Activated naive CD4-positive, alpha-beta T cell (primary cell): ENCODE measurements at places on chromosomes 7 and 10.

DNA sequence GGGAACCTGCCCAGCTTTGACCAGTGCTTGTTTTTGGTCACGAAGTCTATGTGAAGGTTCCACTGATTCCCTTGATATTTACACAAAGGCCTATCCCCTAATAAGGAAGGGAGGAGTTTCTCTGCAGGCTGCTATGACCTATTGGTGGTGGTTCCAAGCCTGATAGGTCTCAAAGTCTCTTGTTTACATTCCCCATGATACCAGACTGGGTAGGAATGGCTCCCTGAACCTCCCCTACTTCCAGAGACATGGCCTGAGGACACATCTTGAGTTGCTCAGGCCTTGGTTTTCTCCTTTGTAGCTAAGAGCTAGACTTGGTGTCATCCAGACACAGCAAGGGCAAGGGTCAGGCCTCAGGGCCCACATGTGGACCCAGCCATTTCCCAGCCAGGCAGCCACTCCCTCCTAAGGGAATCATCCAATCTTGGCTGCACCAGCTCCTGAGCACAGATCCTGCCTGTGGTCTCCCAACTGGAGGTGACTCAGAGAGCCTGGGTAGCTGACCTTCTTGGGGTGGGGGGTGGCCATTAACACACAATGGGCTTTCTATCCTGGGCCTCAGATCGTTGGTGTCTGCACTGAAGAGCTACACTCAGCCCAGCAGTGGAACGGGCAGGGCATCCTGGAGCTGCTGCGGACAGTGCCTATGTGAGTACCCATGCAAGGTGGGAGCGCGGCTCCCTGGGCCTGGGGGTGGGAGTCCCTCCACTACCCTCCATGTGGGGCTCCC, 51.0 kb upstream of the TRIM8 start:
- DNase-seq: no peak

DNA sequence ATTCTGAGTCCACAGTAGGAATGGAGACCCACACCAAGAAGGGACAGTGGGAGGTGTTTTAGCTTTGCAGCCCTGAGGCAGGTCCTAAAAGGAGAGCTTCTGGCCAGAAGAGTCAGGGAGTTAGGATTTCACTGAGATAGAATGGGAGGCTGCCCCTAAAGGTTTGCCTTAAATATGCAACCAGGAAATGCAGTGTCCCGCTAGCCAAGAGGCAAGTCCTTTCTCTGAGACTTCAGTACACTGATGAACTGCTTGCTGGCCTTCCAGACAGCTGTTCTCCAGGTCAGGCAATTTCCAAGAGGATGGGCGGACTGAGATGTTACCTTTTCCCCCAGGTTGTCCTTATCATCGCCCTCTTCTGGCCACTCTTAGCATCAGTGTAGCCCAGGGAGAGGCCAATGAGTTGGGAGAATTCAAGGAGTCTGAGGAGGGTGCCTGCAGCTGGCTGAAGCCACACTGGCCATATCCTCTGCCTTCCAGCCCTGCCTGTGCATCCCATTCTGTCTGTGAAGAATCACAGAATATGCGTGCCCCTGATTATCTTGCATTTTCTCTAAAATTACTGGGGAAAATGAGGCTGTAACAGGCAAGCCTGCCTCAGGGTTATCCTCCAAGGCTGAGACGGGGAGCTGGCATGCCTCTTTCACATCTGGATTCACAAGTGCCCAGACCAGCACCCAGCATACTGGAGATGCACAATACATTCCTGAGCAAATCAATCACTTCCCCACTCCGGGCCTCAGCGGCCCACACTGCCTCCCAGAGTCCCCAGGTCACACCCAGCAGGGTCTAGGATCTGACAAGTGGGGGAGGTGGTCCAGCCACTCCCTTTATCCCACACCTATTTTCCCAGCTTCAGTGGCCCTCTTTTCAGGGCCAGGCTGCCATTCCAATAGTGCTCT, 2.4 kb downstream of the TLL2 start:
- no peak for DNase-seq

DNA sequence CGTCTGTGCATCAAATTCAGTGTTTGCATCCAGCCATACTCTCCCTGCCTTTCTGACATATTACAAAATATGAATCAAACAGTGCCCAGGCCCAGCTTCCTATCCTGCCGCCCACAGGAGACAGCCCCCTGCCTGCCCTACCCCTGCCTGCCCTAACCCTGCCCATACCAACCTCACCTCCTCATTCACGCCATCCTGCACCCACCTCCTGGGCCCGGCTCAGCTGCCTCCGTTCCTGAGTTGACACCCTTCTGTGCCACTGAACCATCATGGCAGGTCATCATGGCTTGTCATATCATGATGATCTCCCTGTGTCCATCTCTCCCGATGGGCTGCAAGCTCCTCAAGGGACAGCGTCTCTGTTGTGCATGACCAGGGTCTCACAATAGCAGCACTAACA, 72.3 kb downstream of the TNS3 start:
- DNase-seq: no peak

DNA sequence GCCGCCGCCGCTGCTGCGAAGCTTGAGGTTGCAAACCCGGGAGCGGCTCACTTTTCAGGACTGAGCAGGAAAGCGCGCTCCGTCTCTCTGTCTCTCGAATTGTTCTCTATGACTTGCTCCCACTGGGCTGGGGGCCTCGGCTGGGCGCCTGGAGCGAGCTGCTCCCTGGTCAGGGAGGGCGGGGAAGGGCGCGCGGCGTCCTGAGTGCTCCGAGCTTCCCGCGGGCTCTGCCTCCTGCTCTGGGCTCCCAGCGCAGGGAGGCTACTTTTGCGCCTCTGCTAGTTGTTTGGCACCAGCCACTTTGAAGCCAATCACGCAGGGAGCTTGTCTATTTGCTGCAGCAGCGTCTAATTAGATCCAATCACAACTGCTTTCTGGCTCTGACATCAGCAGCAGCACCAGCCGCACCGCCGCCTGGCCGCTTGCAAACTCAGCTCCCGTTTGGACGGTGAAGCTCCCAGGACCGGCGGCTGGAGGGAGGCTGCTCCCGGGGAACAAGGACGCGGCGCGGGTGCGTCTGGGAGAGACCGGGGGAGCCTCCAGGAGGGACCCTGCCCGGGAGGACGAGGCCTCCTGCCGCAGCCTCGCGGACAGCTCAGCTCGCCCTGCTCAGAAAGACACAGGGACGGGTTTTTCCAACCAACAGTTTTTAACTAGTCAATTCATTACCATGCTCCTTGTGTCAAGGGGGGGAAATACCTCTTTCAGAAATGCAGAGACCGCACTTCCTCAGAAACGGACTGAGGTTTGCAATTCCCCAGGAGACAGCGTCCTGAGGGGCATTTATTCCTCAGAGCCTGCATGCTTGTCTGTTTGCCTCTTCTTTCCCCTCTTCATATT, at the start of gene ADARB2:
TSS of gene ADARB2 (minus strand) at position 304 of the 840 bp plus-strand sequence.
- no peak for DNase-seq

DNA sequence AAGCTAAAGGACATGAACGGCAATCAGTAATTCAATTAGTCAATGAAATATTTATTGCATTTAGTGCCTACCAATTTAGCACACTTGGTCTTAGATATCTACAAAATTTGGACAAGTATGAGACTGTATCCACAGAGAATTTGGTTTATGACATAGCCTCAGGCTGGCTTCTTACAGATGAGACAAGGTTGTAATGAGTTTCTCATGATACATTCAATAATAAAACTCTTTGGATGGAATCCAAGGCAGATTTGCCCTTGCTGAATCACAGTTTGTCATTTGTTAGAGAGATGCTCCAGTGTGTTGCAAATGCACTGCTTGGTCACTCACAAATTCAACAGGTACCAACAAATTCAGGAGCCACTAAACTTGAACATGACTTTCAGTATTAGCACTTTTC, 162.5 kb downstream of the GPR37 start:
- DNase-seq: no peak

- no peak for DNase-seq
Observed at GRCh38 chr10:35388197-35388596, 51.9 kb downstream of the CCNY start.

GRCh38 chr10:44397476-44398225, 12.8 kb upstream of the CXCL12 start:
- no peak for DNase-seq
